ENCODE measurements at places on chromosomes 4 and X. TPM values are rescaled to one million over a fixed set of nuclear protein-coding genes. Genes with fewer than 3 reads are reported as not detected.

DNA sequence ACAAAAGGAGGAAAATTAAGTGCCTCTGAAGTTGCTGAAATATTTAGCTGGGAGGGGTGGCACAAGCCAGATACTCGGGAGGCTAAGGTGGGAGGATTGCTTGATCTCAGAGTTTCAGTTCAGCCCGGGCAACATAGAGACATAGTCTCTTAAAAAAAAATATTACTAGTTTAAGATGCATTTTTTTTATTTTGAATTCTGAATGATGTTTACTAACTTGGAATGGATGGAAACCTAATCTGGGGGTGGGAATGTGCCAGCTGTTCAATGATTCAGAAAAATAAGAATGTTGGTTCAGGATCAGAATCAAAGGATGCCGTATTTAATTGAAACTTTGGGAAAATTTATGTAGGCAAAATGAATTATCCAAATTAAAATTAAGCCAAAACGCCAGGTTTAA lies 167.2 kb upstream of the ANK2 start:
- no peak for DNase-seq

GRCh38 chr4:105551965-105552746 lies at the start of gene ARHGEF38:
TSS of gene ARHGEF38 (plus strand) at chr4:105552620. CDS start at chr4:105552766, 146 bp downstream.
- DNase-seq, result peak; percentile 70

DNA sequence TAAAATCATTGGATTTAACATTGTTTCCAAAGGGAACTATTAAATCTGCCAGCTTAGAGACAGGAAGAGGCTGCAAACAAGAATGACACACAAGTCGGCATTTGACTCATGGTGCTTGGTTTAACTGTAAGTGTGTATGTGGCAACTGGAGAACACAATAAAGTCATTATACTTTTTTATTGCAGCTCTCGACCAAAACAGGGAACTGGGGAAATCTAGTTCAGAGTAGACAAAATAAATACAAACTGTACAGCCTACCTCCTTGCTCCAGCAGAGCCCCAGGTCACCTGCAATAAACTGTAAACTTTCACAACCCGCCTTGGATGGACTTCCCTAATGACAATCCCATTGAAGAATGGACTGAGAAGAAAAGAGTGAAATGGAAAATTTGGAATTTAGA lies 24.0 kb downstream of the NPY5R start:
- DNase-seq, result peak; percentile 49

DNA sequence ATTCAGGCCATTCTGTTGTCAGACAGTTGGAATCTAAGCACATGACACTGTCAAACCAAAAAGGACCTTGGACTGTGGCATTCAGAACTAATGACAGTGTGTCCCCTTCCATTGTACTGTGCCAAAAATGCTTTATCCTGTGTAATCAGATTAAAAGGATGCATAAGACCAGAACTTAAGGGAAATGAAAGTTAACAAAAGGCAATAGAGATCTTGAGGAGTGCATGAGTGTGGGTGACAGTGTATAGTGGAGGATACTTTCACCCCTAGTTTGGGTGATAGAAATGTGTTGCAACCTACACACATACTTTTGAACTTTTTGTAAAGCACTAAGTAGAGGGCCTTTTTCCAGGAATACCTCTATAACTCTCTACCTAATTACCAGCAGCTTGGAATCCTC lies 4.5 kb downstream of the CYSLTR1 start:
- DNase-seq, result no peak

DNA sequence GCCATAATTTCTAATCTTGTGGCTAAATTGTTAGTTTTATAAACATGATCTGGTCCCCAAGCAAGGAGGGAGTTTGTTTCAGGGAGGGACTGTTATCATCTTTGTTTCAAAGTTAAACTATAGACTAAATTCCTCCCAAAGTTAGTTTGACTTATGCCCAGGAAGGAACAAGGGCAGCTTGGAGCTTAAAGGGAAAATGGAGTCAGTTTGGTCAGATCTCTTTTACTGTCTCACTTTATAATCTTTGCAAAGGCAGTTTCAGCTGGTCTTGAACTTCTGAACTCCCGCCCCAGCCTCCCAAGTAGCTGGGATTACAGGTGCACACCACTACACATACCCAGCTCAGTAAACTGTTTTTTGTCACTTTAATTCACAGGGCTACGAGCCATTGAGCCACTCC lies 214.7 kb downstream of the ZNF674 start:
- DNase-seq, result no peak

DNA sequence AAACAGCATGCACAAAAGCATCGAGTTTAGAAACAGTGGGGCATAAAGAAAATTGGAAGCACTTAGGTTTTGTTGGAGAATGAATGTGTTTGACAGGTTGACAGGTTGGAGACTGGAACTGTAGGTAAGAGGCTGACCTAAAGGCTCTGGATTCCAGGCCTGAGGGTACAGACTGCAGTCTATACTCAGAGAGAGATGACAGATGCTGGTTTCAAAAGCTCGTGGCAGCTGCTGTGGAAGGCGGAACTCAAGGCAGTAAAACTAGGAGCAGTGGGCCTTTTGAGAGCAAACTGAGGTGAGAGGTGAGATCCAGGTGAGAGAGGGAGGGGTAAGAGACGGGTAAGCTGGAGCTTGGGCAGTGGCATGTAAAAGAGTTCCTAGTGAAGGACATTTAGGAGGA lies 415.2 kb downstream of the TRIML1 start:
- no peak for DNase-seq

DNA sequence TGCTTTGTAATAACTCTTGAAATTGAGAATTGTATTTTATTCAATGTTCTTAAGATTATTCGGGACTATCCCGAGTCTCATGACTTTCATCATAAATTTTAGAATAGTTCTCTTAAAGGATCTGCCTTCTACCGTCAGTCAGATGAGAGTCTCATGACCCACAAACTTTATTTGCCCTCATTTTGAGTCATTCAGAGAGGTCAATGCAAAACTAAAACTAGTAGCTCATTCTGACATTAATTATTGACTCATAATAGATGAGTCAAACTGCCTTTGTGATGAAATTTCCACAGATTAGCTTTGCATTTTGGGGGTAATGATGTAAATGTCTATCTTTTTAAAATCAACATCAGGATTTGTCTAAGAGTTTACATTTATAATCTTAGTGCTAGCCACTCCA lies 1527.3 kb downstream of the TECRL start:
- DNase-seq, result no peak

DNA sequence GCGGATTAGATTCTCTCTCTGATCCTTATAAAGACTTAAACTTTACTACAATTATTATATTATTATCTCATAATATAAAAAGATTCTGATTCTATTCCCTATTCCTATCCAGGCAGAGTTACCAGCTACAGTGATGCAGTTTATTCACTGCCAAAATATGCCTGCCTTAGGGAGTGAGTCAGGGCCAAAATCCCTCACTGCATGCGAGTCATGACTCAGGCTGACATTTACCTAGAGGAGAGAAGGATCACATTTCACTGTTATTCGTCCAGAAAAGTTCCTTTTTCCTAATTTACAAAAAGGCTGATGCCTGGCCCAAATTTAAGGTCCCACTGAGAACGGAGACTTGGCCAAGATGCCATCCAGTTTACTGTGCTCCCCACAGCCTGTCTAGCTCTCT lies 168.5 kb upstream of the LDB2 start:
- DNase-seq, result peak; percentile 34

DNA sequence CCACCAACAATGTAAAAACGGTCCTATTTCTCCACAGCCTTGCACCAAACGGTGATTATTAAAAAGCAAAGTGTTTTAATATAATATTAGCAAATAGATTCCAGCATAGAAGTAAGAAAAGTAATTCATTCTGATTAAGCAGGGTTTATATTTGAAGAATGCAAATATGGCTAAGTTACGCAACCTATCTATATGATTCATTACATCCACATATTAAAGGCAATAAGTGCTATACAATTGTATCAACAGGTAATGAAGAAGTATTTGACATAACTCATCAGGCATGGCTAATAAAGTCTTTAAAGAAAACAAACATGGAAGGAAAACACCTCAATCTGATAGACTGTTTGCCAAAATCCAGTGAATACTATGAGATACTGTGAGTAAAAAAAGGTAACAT lies 29.0 kb downstream of the KCNE5 start:
- DNase-seq, result no peak

GRCh38 chr4:10185518-10186227 lies 69.1 kb upstream of the WDR1 start:
- no peak for DNase-seq

GRCh38 chrX:153897899-153898298 lies 6.6 kb upstream of the AVPR2 start:
- DNase-seq, result no peak

DNA sequence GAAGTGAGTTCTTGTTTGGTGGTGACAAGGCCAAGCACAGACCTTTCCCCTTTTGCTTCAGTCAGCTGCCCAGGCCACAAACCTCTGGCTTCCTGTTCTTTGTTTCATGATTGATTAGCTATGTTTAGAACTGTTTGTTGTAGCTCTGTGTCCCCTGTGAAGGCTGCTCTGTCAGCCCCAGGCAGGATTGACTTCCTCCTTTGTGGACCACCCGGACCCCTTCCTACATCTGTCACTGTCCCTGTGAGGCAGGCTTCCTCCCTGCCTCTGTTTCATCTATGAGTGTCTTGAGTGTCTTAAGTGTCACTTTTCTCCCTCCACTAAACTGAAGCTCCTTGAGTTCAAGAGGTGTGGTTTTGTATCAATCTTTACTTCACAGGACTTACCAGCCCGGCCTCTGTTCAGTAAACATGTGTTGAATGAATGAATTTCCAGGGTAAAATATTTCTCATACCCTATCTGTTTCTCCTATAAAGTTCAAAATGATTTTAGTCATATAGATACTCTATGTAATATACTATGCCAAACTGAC lies 83.5 kb downstream of the ZNF674 start:
- DNase-seq, result no peak

- DNase-seq, result no peak
Observed at GRCh38 chr4:25540734-25541133, 114.9 kb upstream of the SLC34A2 start.

GRCh38 chrX:3263681-3264126 lies 82.7 kb downstream of the MXRA5 start:
- DNase-seq, result no peak

- DNase-seq, result no peak
Observed at GRCh38 chr4:24241511-24241910, 342.8 kb downstream of the DHX15 start.

DNA sequence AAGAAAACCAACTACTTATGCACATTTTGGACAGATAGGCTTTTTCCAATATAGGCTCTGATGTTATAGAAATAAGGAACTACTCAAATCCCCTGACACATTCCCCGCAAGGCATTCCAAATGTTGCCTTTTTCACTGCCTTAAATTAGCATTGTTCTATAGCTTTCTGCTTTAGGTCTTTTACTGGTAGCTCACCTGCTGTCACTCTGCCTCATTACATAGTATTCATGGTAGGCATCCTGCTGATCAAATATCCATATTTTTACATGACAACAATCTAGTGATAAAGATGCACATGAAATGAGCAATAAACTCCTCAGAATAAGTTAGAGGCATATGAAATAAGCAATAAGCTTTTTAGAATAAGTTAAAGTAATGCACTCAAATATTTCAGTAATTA lies 542.7 kb downstream of the FAM133A start:
- no peak for DNase-seq

GRCh38 chr4:54281054-54281766 lies 52.1 kb downstream of the PDGFRA start:
- DNase-seq, result no peak

- DNase-seq, result no peak
Observed at GRCh38 chr4:139015948-139016471, 429 bp downstream of the NOCT start.

GRCh38 chr4:81049330-81049729 lies 18.8 kb downstream of the BMP3 start:
- no peak for DNase-seq

GRCh38 chr4:762211-763190 lies 56.9 kb downstream of the PCGF3 start:
- DNase-seq, result no peak

DNA sequence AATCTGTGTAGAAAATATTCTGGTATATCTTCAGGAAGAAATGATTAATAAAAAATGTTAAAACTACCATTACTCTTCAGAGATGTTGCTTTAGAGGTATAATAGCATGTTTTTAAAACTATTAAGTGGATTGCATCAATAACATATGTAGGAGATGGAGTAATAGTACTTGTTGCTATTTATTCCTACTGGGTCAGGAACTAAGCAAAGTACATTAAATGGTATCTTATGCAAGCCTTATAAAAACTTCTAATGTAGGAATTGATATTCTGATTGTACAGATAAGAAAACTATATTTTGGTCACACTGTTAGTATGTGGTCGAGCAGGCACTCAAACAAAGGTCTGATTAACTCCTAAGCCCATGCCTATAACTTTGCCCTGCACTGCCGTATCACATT lies 31.4 kb upstream of the PDLIM5 start:
- DNase-seq, result no peak

Gene USP51
- 2.0 TPM for total RNA-seq

Gene ATXN3L
- not detected for total RNA-seq

Gene TGIF2LX
- not detected for total RNA-seq

Gene HTRA3
- total RNA-seq, result 4.7 TPM

Gene GUCY1A1
- 2.2 TPM for total RNA-seq
